ENCODE measurements at places on chromosomes 4 and X.

GRCh38 chr4:38210396-38211114, 250.4 kb downstream of the PTTG2 start:
- DNase-seq, result no peak

DNA sequence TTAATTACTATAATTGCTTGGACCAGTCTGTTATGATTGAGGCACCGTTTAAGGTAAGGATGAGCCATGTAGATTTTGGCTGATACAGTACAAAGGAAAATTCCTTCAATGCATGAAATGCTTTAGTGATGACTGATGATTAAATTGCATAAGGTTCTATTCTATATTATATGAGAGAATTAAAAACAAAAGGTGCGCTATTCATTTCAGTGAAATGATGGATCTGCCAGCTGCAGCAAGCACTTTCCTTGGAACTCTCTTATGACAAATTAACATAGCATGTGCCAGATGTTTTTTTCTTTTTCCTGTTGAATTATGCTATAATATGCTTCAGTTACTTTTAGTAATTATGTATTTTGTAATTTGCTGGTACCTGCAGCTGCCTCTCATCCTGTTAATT, 98.5 kb downstream of the JADE1 start:
- no peak for DNase-seq

DNA sequence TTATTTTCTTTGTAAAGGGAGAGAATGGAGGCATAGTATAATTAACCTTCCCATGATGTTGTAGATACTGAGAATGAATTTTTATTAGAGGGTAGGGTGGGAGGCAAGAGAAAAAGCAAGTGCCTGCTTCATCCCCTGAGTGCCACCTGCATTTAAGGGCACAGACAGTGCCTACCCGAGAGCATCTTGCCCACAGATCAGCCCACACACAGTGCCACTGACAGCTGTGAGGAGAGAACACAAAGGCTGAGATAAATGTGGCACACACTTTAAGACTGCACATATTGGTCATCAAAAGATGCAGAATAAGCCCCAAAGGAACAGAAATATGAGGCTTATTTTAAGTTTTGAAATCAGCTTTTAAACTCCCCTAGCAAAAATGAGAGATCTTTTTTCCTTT, 250.8 kb downstream of the SLC39A8 start:
- DNase-seq, result no peak

DNA sequence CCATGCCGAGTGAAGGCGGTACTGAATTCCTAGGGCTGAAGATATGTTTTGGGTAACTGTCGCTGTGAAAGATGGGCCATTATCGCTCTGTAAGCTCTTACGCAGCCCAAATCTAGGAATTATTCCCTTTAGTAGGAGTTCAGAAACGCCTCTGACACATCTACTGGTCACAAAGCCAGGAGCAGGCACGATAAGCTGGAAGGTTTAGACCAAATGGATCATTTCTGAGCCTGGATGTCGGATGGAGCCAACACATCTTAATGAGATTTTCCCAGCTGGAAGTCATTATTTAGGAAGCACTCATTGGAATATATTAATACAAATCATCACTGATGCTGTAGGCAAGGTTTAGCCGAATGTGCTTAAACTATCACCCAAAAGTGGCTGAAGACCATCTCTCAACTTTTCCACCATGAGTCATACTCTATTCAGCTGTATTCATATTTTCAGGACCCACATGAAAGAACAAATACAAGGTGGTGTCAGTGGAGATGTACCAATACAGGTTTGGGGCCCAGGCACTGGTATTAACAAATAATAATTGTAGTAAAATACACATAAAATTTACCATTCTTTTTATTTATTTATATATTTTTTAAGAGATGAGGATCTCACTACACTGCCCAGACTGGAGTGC, 34.2 kb upstream of the ATRX start:
- DNase-seq, result no peak

DNA sequence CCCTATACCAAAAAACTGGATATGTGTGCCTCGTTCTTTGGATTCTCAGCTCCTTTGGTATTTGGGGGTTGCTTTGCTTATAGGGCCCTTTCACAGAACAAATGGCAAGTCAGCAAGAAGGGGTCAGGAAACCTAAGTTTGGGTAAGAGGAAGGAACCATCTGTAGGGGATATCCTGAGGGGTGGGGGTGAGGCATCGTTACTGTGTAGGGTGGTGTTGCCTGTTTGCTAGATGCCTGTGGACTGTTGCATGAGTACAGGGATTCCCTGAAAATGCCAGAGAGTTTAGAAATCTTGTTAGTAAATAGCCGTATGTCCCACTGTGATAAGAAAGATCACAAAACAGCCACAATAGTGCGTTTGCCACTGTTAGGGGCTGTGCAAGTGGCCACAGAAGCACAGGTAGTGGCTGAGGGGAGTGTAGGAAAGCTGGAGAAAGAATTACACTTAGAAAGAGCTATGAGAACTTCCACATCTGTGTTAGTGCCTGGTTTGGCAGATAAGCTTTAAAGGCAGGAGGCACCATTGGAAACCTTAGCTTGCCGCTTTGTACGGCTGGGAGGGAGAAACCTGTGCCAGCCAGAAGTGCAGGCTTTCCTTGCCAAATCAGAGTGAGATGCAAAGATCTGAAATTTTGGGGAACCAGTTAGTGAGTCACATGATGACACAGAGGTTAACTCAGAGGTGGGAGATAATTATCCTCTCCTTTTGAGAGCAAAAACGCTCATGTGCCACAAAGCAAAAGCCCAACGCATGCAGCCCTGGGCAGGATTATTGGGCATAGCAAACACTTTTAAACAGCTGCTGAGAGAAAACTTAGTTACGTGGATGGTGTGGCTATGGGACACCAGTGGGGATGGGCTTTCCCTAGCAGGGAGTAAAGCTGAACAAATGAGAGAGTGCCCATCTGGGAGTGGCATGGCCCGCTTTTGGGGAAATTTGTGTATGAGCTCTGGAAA, 343.7 kb downstream of the ARAP2 start:
- DNase-seq, result no peak

DNA sequence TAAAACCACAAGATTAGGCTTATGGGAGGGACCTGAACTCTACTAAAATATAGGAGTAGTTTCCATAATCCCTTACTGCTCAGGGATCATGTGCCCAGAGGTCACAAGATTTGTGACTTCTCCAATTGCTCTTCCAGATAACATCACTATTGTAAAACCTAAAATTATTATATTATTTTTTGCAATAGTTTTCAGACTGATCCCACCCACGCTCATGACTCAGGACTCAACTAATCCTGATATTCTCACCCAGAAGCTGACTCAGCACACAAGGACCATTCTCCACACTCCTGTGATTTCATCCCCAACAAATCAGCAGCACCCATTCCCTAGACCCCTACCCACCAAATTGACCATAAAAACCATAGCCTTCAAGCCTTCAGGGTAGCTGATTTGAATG, 24.0 kb upstream of the RPL34 start:
- DNase-seq, result no peak

GRCh38 chr4:89619206-89619962, 217.6 kb downstream of the SNCA start:
- DNase-seq, result no peak

DNA sequence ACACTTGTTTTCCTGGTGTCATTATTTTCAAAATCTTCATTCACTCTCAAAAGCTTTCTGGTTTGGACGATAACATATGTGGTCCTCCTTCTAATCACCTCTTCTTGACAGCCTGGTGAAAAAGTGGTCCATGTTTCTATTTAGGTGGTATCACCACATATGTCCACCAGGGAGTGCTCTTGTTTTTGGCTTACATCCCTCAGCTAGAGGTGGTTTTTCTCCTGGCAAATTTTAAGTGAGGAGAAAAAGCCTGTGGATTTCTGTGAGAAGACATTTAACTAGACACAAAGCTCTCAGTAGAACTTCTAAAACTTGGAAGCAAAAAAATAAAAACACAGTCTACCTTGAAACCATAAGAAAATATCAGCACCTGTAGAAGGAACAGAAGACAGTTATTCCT, 58.0 kb upstream of the FRMPD4 start:
- DNase-seq, result no peak

DNA sequence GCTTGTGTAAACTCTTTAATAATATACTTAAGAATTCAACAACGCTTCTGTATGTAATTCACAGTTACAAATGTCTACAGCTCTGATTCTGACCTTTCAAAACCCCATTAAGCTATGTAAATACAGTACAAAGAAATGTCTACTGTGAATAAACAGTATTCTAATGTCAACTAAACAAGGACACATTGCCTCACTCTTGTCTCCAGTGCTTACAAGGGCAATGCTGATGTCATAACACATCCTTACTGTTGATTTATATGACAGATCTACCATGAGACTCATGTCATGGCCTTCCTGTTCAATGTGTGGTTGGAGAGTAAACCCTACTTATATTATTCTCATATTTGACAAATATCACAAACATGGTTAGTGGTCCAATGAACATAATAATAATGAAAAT, 256.1 kb upstream of the ADGRL3 start:
- DNase-seq, result no peak

- DNase-seq, result no peak
These were observed 455.3 kb downstream of the PDHA2 start for GRCh38 chr4:96295143-96295741.

DNA sequence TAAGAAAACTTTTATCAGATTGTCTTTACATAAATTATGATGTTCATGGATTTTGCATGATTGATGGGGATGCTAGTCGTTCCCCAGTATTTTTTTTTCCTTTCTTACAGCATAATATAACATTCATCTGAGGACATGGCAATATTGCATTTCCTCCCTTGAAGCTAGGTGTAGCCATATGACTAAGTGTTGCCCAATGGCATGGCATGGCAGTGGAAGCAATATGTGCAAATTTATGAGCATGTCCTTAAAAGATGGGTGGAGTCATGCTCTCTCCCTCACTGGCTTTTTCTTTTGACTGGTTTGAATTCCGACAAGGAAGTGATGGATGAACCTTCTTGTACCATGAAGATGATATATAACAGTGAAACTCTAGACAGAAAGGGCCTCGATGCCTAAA, 96.3 kb downstream of the BANK1 start:
- DNase-seq, result no peak

DNA sequence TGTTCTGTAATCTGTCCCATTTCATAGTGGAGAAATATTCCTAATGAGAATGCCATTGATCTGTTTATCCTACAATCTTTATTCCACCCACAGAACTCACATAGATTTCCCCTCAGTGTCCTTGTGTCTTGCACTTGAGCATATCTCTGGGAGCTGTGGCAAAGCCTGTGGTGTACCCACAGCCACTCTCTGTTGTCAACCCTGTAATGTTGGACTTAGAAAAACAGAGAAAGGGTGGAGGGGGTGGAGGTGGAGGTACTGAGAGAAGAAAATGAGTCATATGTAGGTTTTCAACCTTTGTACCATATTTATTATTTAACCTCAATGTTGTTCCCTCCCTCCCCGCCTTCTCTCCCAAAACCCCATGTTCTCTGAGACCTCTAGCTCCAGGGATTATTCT, 46.9 kb upstream of the TLL1 start:
- no peak for DNase-seq

- DNase-seq, result no peak
These were observed 600.5 kb upstream of the GRIA3 start for GRCh38 chrX:122583551-122583950.

- DNase-seq, result no peak
These were observed 19.8 kb upstream of the FMR1 start for GRCh38 chrX:147891896-147892295.

DNA sequence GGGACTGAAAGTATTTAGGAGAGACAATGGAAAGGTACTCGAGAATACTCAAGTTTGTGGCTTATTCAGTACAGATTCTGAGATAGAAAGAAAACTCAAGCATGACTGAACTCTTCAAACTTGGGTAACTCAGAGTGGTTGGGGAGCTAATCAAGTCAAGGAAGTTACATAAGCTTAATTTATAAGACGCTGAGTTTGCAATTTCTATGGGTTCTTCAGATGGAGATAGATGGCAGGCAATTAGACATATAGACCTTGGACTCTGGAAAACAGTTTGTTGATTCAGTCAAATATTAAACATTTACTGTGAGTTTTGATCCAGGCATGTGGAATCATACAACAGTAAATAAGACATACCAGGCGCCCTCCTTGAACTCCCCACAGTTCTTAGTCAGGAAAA, 1749.9 kb upstream of the TENM3 start:
- no peak for DNase-seq
